ENCODE measurements at places on chromosomes 3 and 15. TPM values are rescaled to one million over a fixed set of nuclear protein-coding genes. Genes with fewer than 3 reads are reported as not detected.

- DNase-seq = no peak
These were observed 1241.5 kb downstream of the ROBO2 start for GRCh38 chr3:78281381-78281780.

- DNase-seq = no peak
These were observed 44.6 kb upstream of the SLC25A36 start for GRCh38 chr3:140896997-140897396.

HACL1 gene
- total RNA-seq = 32.2 TPM

GNAT1 gene
- not detected for total RNA-seq

DNA sequence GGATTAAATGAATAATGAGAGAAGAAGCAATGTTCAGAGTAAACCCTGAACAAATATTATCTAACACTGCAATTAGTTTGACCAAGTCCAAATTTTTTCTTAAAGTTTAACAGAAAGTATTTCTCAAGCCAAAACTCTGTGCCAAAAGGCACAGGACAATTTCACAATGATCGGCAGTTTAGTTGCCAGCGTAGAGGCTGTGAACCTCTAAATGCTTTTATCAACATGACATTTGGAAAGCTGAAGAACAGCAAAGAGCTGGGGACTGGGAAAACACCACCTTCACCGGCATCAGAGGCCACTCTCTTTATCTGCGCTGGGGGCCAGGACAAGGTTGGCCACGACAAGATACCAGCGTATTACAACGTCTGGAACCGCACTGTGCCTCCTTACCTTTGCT, 125.6 kb downstream of the ADAMTS17 start:
- DNase-seq = no peak

TUSC2 gene
- total RNA-seq = 11.4 TPM

DNA sequence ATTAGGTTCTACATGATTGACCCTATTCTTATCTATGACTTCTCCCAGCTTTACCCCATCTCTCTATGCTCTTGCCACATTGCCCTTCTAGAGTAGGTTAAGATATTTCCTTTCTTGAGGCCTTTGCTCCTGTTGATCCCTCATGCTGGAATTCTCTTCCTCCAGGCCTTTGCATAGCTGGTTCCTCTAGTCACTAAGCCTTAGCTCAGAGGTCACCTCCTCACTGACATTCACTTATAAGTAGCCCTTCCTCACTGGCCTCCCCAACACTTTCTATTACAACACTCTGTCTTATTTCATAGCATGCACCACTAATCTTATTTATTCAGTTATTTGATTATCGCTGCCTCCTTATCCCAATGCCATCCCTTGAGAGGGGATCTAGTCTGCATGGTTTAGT, 228.4 kb upstream of the COL8A1 start:
- no peak for DNase-seq

MRAS gene
- 50.1 TPM for total RNA-seq

GRCh38 chr3:193711964-193712598, 119.1 kb downstream of the OPA1 start:
- no peak for DNase-seq

DNA sequence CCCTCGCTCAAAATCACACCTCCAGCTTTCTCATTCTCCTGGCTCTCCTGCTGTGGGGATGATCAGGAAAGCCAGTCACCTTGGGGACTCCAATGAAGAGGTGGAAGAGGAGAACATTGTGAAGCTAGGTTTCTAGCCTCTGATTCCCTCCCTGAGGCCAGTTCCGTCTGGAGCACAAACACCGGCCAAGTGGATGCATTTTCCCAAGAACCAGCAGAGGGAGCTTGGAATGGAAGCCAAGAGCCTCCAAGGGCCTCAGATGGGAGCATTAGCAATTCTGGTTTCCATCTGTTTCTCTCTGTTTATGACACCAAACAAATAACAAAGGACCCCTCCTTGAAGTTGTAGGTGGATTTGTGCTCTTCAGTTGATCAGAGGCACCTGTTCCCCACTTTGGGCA, 40.6 kb upstream of the NMNAT3 start:
- DNase-seq = peak; percentile 24

RBM6 gene
- 114 TPM for total RNA-seq
